ENCODE measurements at places on chromosomes 5 and 9.

DNA sequence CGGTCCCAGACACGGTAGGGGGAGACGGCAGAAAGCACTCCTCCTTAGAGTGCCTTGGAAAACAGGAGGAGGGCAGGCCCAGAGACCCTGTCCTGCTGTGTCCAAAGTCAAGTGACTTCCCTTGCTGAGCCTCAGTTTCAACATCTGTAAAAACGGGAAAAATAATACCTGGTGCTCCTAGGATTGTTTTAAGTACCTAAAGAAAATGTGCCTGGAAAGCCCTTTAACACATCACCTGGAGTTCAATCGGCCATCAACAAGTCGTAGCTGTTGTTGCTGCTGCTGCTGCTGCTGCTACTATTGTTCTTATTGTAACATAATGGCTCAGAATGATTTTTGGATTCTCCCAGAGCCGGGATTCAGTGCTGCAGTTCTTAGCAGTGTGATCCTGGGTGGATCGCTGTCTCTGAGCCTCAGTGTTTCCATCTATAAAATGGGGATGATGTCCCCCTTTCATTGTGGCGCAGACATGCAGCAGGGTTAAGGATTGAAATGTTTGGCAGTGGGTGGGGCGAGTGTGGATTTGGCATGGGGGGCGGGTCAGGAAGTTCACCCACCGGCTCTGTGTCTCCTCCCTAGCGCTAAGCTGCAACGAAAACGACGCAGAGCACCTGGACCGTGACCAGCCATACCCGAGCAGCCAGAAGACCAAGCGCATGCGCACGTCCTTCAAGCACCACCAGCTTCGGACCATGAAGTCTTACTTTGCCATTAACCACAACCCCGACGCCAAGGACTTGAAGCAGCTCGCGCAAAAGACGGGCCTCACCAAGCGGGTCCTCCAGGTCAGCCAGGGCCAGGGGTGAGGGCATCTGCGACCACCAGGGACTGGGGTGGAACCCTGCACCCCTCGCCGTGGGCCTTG lies 9.2 kb downstream of the LHX2 start:
- no peak for DNase-seq

GRCh38 chr5:135564331-135564730 lies 14.5 kb downstream of the CXCL14 start:
- no peak for DNase-seq

- no peak for DNase-seq
Observed at GRCh38 chr5:123047706-123048105, 11.2 kb upstream of the PPIC start.

- DNase-seq, result no peak
Observed at GRCh38 chr5:151078490-151079262, 2.2 kb downstream of the TNIP1 start.

- DNase-seq, result no peak
Observed at GRCh38 chr5:25056836-25057235, 412.1 kb upstream of the CDH10 start.

GRCh38 chr9:112530751-112531205 lies 44.2 kb downstream of the KIAA1958 start:
- DNase-seq, result no peak
